ENCODE measurements at places on chromosomes 3 and 15. TPM values are rescaled to one million over a fixed set of nuclear protein-coding genes. Genes with fewer than 3 reads are reported as not detected.

GRCh38 chr3:55204417-55204816, 276.6 kb upstream of the LRTM1 start:
- no peak for DNase-seq

The CLDN16 gene
- 0.61 TPM for total RNA-seq

GRCh38 chr3:15264486-15264885, 58.4 kb downstream of the CAPN7 start:
- peak; percentile 15 for DNase-seq

The PIGB gene
- total RNA-seq, result 19.6 TPM

GRCh38 chr3:55545995-55546394, 58.9 kb upstream of the WNT5A start:
- DNase-seq, result no peak

DNA sequence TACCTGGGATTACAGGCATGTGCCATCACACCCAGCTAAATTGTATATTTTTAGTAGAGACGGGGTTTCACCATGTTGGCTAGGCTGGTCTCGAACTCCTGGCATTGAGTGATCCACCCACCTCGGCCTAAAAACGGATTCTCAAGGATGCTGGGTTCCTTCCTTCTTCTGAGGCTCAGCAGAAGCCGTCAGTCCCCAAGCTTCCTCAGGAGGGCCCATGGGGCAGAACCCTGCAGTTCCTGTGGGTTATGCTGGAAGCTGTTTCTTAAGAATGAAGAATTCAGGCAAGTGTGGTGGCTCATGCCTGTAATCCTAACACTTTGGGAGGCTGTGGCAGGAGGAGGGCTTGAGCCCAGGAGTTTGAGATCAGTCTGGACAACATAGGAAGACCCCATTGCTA, 29.0 kb upstream of the ZNF710 start:
- no peak for DNase-seq

GRCh38 chr3:107981471-107982111, 109.2 kb downstream of the CD47 start:
- DNase-seq, result peak; percentile 19

DNA sequence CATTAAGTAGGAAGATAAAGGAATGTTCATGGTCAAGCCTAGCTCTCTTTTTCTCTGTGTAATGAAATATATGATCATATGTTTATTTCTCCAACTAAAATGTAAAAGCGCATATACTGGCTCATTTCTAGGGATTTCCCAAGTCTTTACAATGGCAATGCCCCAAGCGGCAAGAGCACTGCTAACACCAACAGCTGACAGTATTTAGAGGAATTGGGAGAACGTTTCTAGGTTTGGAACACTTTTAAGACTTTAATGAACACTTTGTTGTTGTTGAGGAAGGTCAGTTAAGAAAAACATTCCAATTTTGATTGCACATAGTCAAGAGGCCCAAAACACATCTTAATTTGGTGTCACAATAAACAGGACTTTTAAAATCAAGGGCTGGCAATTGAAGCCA, 132.7 kb downstream of the ATP8B4 start:
- DNase-seq, result no peak

DNA sequence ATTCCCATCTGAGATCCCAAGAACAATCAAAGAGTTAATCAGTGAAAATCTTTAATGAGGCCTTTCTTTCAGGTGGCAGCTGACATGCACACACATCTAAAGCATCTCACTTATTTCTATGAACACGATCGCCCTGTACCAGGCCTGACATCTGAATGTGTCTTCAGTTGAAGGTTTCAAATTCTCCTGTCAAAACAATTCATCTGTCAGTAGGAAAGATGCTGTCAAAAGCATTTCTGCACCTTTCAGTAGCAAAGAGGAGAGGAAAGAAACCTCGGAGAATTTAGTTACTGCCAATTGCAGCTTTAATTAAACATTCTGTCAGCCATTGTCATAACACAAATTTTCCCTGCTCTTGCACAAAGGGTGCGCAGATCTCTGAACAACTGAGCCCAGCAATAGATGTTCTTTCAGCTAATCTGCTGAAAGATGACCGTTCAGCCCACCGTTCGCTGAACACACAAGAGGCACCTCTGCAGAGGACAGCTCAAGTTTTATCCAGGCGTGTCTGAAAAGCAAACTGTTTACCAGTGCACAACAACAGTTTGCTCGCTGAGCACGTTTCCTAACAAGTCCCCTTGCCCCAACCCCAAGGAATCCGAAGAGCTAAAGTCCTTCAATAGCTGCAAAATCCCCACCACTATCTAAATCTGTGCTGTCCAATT, 34.1 kb downstream of the LRIG1 start:
- DNase-seq, result no peak

DNA sequence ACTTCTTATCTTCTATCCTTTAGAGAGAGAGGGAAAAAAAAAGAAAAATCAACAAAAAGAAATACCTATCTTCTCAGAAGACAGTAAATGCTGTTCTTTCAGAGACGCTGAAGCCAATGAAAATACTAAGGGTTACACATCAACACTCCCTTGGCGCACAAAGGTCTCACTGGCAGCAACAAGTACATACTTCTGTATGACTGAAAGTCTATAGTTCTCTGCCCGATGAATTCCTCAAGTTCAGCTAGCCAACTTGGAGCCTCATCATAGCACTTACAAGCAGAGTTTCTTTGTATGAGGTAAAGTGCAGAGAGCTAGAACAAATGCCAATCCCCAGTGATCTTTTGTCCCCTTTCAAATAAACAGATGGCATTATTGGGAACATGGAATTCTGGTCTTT, 62.7 kb downstream of the CPNE4 start:
- no peak for DNase-seq

The GORASP1 gene
- 66.2 TPM for total RNA-seq

GRCh38 chr3:17928502-17929145, 186.2 kb upstream of the TBC1D5 start:
- no peak for DNase-seq

The LZTFL1 gene
- 14.6 TPM for total RNA-seq

GRCh38 chr3:8857720-8858367, 88.4 kb upstream of the OXTR start:
- DNase-seq, result no peak

- peak; percentile 9 for DNase-seq
These were observed 109.7 kb downstream of the LRRK1 start for GRCh38 chr15:101028772-101029438.

DNA sequence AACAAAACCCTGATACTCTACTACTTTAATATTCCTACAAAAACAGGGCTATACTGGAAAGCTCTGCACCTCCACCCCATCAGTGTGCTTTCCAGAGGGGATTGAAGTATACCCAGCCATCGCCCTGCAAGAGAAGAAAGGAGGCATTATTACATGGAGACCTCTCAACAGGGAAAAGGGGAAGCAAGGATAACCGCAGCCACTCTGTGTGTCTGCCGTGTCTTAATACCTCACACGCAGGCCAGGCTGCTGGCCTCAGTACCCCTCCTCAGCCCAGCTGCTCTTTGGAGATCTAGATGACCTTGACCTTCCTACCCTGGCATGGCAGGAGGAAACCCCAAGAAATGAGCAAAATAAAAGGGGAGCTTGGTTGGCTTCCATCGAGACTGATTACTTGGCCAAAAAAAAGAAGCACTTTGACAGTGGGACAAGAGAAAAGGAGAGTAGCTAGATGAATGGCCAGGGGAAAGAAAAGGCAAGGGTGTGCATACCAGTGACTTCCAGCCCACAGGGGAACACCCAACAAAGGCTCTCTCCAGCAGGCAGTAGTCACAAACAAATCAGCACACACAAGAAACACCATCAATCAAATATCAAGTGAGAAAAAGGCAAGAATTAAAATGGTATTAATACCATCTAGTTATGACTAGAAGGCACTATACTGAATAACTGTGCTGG, 129.4 kb downstream of the STT3B start:
- no peak for DNase-seq

DNA sequence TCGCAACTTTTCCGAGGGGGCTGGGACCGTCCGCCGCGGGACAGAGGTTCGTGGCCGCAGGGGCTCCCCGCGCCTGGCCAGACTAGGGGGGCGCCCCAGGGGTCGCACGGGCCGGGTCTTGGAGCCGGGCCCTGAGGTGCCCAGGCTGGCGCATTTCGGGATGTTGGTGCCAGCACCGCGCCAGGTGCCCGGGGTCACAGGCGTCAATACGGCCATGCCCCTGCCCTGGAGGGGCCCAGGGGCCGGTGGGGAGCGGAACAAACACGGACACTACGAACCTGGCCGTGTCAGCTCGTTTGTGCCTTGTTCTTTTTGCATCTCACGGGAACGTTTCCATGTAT, 366 bp downstream of the TM6SF1 start:
- DNase-seq, result no peak

Data from adrenal gland (tissue), 19 donors.